GM10248 (cell line): ENCODE measurements at places on chromosomes 11 and 22.

DNA sequence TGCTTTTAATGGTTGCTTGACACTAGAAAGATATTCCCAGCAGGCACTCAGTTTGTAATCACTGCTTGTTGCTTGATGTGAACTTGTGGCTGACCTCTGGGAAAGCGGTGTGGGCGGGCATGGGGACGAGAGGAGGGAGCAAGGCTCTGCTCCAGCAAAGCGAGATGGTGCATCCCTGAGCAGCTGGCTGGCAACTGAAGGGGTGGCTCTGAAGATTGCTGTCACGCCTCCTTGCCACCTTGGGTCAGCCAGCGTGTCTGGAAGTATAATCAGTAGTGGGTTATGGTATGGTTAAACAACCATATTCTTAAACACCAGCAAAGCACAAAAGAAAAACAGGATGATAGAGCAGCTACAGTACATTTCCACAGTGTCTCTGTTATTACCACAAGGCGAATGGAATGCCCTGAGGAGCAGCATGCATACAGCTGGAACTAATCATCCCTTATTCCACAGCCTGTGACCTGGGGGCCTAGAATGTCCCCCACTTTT is 124.5 kb downstream of the TRIM44 start:
- DNase-seq: no peak

- DNase-seq: peak; percentile 3
Observed at GRCh38 chr11:82229341-82229740, 504.3 kb downstream of the FAM181B start.

GRCh38 chr11:85076535-85077330 is 550.4 kb downstream of the DLG2 start:
- no peak for DNase-seq

DNA sequence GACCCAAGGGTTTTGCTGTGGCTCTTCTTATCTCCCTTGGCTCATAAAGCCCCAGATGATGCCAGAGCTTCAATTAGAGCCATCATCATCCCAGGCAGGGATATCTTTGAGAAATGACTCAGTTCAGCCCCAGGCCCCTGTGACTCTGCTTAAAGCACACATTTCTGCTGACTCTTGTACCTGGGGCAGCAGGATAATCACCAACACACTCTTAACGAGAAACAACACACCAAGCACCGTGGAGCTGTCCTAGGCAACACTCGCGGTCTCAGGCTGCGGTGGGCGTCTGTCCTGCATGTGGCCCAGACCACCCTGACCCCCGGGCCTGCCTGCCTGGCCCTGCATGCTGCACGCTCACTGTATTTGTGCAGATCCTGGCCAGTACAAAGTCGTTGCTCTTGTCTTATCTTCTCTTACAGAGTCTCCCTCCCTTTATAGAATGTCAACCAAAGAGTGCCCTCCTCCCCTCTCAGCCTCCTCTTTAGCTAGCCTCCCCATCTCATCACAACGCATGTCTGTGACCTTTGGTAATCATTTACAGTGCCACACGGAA is 114.2 kb upstream of the PARVA start:
- DNase-seq: no peak

GRCh38 chr11:100777103-100777502 is 90.0 kb downstream of the ARHGAP42 start:
- DNase-seq: no peak

DNA sequence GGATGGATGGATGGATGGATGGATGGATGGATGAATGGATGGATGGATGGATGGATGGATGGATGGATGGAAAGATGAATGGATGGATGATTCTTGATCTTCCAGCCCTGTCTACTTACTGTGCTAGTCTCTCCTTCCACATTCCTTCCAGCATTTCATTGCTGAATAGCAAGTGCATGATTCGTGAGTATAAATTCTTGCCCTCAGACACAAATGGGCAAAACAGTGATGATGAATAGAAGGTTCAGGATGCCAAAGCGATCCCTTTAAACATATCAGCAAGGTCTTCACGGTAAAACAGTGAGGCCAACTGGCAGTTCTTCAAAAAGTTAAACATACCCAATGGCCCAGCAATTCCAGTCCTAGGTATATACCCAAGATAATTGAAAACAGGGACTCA is 400.2 kb downstream of the MN1 start:
- DNase-seq: no peak

DNA sequence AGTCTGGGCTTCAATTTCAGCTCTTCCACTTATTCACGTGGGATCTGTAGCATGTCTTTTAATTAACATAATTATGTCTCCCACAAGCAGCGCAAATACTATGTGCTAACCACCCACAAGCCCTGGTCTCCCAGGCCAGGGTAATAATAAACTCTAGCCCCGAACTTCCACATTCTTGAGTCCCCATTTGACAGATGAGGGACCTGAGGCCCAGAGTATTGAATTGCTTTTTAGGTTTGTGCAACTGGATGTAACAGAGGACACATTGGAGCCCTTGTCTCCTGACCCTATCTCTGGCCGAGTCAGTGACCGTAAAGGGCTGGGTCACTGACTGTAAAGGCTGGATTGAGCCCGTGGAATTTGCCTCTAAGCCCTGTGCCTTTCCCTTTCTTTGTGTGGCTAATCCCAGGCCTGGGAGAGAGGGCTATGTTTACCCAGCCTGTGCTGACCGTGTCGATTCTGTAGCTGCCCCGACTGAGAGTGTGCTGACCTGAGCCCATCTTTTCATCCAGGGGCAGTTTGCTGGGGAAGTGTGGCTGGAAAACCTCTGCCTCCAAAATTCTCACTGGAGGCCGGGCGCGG is 3.9 kb downstream of the CRYBB2 start:
- DNase-seq: no peak

GRCh38 chr11:75445315-75445953 is 12.4 kb upstream of the KLHL35 start:
- DNase-seq: peak; percentile 80

DNA sequence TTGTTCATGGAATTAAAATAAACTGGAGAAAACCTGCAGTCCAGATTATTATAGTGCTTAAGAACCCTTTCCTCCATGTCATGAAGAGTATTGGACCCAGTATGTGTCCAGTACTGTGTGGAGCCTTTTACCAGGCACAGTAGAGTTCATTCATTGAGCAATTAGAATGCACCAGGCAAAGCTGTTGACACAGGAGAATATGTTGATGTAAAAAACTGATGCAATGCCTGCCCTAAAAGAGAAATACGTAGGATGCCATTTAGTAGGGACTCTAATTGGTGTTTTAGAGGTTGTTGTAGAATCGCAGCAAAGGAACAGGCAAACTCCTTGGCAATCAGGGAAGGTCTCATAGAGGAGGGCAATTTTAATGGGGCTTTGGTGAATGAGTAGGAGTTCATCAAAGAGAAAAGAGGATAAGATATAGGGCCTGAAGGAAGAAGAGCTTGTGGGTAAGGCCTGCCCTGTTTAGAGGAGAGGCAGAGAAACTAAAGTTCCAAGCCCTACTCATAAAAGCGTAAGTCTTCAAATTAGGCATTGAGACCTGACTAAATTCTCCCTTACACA is 126.4 kb downstream of the SEZ6L start:
- no peak for DNase-seq

DNA sequence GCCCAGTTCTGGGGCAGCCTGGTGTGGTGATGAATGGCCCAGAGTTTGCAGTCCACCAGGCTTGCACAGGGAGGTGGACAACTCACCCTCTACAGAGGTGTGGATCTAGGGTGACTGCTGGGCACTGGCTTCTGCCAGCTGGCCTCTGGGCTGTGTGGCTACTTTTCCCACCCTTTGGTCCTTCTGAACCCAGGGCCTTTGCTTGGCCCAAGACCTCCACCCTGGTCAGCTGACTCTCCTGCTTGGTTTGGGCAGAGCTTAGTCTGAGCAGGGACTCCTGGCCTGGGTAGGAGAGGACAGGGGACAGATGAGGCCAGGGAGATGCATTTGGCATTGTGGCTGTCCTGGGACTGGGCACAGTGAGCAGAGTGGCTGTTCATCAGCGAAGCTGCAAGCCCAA is 83.0 kb upstream of the SHANK2 start:
- no peak for DNase-seq

- DNase-seq: no peak
Observed at GRCh38 chr11:19445771-19446170, 205.0 kb upstream of the E2F8 start.

DNA sequence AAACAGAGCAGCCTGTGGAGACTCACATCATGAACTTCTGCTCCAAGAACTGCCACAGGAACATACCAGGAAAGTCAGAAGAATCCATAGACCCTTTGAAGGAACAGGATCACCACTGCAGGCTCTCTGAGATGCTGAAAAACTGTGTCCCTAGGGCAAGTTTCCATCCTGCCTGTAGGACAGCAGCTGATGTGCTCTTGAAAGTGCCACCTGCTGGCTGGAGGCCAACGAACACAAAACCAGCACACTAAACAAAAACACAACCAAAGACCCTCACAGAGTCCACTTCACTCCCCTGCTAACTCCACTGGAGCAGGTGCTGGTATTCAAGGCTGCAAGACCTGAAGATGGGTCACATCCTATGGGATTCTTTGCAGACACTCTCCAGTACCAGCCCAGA is 12.0 kb upstream of the NXPE1 start:
- no peak for DNase-seq

DNA sequence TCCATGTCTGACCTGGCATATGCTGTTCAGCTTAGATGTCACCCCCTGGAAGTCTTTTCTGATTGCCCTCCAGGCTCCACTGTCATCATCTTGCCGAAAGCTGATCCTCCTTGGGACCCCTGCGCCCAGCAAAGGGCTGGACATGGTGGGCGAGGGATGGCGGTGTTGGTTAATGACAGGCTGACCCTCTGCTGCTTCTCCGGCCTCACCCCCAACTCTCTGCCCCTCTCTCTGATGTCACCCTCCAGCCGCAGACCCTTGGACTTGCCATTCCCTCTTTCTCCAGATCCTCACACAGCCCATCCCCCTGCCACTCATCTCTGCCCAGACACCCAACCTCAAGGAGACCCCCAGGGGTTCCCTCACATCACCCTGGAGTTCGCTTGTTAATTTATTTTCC is 2.3 kb downstream of the EHBP1L1 start:
- no peak for DNase-seq

GRCh38 chr22:42317008-42317407 is 46.6 kb upstream of the TCF20 start:
- DNase-seq: no peak

DNA sequence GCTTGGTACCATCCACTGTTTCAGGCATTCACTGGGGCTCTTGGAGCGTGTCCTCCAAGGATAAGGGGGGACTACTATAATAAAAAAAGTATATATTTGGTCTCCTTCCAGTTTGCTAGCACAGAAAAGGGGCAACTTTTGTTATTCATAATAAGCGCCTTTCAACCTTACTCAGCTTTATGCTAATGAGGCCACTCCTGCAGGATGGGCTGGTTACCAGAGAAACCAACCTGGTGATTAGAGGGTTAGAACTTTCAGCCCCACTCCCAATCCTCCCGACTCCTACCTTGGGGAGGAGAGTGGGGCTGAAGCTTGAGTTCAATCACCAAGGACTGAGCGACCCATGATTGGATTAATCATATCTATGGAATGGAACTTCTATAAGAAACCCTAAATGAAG is 31.8 kb downstream of the PPFIBP2 start:
- DNase-seq: no peak

DNA sequence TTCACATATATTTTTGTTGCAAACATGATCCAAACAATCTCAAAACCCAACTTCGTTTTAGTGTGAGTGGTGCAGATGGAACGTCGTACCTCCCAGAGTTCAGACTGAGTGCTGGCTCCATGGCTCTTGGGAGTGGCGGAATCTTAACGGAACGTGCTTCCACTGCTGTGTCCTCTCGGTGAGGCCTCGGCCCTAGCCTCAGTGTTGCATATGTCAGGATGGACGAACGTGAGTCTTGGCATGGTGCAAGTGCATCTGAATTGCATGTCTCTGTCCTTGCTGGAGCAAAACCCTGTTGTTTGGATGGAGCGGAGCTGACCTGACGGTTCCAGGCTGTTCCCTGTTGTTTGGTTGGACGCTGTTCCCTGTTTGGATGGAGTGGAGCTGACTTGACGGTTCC is 306.8 kb downstream of the TBC1D22A start:
- DNase-seq: no peak
